CD4-positive, alpha-beta T cell treated with Interferon alpha-2 for 1 hour (primary cell): ENCODE measurements at places on chromosomes 1 and 21.

- peak; percentile 31 for DNase-seq
These were observed 26.8 kb downstream of the PTTG1IP start for GRCh38 chr21:44846485-44847260.

GRCh38 chr1:209485167-209485566 lies 98.3 kb upstream of the CAMK1G start:
- no peak for DNase-seq

GRCh38 chr21:44444286-44444931 lies 10.9 kb upstream of the LRRC3 start:
- no peak for DNase-seq

- DNase-seq: no peak
These were observed 199.8 kb downstream of the SEC16B start for GRCh38 chr1:177770096-177770495.

DNA sequence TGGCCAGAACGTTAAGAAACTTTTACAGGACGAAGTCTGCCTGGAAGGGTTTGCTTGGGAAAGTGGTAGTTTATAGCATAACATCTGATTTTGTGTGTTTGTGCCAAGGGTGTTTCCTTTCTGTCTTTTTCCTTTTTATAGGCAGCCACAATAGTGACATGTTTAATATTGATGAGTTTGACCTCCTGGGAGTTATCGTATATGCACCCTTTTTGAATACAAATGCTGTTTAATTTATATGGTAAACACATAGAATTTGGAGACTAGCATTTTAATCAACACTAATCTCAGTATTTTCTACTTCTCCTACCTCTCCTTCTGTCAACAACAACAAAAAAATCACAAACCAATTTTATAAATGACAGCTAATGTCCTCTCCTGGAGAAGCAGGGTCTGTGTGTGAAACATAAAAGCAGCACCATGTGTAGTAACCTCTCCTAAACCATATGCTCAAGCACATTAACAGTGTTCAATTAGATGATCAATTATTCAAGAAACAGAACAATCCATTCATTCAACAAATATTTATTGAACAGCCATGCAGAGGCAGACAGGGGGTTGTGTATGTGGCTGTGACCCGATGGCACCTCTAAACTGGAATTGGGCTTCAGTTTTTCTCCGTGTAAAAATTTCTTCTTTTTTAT lies 604 bp upstream of the FMN2 start:
- DNase-seq: no peak

DNA sequence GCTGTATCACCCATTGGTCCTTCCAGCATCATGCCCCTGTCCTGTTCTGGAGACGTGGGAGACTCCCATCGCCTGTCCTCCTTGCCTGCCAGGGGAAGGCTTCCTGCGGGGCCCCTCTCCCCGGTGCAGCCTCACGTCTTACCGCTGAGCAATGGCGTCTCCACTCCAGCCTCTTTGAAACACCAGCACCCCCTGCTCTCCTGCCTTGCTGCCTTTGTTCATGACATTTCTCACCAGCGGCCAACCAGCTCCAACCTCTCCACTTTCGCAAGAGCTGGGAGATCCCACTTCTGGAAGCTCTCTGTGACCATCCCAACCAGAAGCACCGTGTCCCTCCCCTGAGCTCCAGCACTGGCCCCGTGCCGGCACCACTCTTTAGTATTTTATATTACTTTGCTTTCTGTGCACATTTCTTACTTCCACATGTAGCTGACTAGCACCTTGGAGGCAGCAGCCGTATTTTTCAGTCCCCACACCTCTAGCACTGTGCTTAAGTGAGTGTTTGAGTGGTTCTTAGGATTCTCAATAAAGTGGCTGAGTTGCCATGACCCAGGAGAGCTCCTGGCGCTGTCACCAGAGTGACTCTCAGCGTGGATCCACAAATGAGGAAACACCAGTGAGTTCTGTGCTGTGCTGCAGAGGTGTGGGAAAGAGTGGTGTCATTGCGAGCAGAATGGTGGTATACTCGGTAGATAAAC lies 83.5 kb downstream of the ATP5PO start:
- DNase-seq: no peak

DNA sequence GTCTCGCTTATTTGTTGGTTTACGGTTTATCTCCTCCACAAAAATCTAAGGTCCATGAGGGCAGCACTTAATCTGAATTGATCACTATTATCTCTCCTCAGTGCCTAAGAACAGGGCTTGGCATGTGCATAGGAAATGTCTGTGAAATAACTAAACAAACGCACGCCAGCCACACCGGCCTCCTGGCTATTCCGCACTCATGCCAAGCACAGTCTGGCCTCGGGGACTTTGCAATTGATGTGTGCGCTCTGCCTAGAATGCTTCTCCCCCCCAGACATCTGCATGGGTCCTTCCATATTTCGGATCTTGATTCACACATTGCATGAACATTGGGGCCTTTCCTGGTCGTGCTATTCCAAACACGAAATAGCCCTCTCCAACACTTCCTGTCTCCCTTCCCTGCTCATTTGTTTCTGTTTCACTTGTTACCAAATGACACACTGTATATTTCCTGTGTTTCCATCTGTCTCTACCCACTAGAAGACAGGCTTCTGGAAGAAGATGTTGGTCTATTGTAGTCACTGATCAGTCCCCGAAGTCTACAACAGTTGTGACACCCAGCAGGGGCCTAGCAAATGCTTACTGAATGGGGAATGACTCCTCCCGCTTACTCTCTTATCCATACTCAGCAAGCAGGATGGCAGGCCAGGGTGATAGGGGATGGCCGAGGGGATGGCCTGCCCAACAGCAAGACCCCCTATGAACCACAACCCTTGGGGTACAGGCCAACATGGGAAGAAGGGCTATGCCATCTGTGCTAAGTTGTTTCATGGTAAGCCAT lies 93.9 kb downstream of the GLIS1 start:
- no peak for DNase-seq

DNA sequence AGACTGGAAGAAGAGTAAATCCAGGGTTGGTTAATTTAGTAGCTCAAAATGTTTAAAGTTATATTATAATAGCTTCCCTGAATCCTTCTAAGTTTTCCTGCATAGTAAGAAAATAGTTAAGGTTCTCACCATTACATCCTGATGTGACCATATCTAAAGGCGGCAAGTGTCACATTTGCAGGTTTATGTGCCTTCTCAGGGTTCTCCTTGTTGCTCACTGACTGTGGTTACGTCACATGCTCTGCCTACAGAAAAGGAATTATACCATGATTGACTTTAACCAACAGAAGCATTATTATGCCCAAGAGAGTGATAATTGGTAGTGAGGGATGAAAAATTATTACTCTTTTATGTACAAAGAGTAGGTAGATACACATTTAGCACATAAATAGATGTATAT lies 539.8 kb downstream of the PTPRC start:
- no peak for DNase-seq

GRCh38 chr1:84665703-84666317 lies 24.5 kb downstream of the SSX2IP start:
- DNase-seq: no peak

- no peak for DNase-seq
These were observed 136.8 kb downstream of the RHOU start for GRCh38 chr1:228872080-228872479.
